ENCODE measurements at places on chromosomes 3 and 15.

DNA sequence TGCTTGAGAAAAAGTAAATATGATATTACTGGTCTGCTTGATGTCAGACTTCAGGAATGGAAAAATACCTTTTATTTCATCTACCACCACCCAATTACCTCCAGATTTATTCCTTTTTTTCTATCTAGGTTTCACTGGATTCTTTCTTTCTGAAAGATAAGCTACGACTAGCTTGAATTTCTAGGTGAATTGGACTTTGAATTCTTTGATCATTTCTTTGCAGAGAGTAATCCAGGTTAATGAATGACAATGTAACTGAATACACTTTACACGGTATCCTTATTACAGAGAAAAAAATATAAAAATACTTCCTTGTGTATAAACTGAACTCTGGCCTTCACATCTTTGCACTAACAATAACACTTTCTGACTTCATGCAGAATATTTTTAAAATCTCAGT is 59.5 kb upstream of the TRPC1 start:
- DNase-seq = no peak

GRCh38 chr3:23874359-23875112 is 42.3 kb downstream of the NKIRAS1 start:
- no peak for DNase-seq

GRCh38 chr15:100663086-100663914 is 60.9 kb downstream of the ASB7 start:
- DNase-seq = no peak

- DNase-seq = no peak
These were observed 109.5 kb upstream of the PFN2 start for GRCh38 chr3:150080058-150080730.

GRCh38 chr3:94162700-94163099 is 99.8 kb downstream of the NSUN3 start:
- no peak for DNase-seq

- DNase-seq = no peak
These were observed 8.3 kb downstream of the TF start for GRCh38 chr3:133754455-133754854.

GRCh38 chr15:31557899-31558298 is 231.3 kb downstream of the KLF13 start:
- no peak for DNase-seq

DNA sequence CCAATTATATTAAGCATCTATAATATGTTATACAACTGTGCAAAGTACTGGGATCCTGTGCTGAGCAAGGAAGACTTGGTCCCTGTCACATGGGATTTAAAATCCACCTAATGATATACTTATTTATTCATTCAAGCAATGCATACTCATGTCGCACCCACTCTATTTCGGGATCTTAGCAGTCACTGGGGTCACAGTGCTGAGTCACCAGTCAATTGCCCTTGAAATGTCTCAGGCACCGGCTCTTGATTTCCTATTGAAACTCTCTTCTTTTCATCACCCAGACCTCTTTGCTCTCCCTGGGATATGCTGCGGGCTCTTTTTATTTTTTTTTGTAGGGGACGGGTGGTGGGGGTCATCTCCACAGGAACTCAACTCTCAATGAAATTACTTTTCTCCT is 194.5 kb upstream of the GAP43 start:
- DNase-seq = no peak

DNA sequence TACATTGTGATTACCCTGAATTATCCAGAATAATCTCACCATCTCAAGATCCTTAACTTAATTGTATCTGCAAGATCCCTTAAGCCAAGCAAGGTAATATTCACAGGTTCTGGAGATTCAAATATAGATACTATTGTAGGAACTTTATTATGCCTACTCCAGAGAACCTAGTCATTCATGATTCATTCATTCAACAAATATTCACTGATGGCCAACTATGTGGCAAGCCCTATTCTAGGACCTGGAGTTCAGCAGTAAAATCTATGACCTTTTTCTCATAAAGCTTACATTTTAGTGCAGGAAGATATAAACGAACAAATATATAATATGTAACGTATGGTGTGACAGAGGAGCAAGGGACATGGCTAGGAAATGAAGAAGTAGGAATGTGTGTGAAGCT is 49.6 kb downstream of the ISL2 start:
- no peak for DNase-seq

DNA sequence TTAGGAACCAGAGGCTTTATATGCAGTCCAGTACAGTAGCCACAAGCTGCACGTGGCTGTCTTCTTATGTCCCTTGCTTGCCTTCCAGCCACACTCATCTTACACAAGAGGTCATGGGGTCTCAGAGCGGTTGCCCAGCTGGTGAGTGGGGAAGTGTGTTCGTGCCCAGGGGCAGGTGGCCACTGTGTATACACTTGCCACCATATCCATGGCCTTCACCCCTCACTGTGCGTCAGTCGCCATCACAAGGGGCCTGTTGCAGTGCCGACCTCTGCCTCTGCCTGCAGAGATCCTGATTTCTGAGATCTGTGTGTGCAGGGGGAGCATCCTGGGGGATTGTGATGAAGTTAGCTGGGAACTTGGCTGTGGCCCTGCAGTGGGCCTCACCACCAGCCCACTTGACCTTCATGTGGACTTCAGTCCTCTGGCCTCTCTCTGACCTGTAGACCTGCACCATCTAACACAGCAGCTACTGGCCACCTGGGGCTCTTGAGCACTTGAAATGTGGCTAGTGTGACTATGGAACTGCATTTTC is 43.1 kb upstream of the SACM1L start:
- no peak for DNase-seq

All from NCI-H2107 (cell line).